Kidney tubule cell (primary cell): ENCODE measurements at places on chromosomes 3 and 15.

DNA sequence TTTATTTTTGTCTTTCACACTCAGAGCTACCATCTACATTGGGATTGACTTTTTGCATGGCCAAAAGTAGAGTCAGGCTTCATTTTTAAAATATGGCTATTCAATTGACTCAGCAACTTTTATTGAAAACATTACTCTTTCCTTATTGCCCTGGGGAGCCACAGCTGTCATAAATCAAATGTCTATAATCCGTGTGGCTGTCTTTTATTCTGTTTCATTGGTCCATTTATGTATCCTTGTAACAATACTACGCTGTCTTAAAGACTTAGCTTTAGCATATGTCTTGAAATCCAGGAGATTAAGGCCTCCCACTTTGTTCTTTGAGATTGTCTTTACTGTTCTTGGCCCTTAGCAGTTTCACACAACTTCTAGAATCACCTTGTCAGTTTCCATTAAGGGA lies 55.2 kb downstream of the CEMIP start:
- no peak for DNase-seq

DNA sequence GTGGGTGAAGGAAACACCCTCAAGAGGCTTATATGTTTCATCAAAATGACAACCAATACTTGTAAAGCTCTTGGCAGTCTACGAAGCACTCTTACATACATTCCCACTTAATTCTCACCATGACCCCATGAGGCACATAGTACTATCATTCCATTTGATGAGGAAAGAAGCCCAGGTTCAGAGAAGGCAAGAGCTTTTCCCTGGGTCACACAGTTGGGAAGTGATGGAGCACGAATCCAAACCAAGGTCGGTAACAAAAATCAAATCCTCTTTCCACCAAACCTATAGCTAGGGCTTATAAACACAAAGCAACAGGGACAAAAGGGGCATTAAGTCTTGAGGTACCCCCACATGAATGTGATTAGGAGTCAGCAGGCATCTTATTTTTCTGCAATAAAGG lies 187.1 kb downstream of the UACA start:
- DNase-seq: no peak

DNA sequence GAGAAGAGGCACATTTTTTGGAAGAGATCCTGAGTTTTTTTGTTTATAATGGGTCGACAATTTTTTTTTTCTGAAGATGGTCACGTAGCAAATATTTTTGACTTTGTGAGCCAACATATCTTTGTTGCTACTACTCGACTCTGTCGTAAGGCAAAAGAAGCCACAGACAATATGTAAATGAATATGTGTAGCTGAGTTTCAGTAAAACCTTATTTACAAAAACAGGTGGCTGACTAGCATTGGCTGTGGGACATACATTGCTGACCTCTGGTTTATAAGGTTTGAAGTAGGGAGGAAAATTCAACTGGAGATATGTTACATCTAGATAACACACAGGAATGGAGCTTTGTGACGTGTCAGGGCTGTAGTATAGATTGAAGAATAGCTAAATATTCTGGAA lies 22.5 kb upstream of the NANOGP8 start:
- DNase-seq: no peak

- no peak for DNase-seq
Observed at GRCh38 chr3:23590424-23591273, 215.1 kb upstream of the UBE2E1 start.

GRCh38 chr3:11312166-11312565 lies 40.0 kb downstream of the ATG7 start:
- DNase-seq: no peak

DNA sequence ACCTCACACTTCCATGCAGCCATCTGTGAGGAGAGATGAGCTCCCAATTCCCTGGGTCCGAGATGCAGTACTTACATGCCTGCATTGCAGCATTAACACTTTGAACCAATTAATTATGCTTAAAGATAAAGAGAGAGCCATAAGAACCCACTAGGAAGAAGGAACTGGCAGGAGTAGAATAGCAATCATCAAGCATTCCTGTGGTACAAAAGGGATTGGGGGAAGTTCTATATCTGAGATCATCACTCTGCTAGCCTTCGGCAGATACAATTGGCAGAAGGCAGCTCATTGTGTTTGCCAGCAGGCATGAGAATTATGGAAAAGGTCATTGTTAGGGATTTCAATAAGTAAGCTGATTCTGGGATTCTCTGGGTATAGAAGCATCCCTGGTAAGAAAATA lies 891.4 kb downstream of the NTRK3 start:
- DNase-seq: peak; percentile 71

GRCh38 chr3:44265815-44266214 lies 24.1 kb downstream of the TOPAZ1 start:
- DNase-seq: no peak

DNA sequence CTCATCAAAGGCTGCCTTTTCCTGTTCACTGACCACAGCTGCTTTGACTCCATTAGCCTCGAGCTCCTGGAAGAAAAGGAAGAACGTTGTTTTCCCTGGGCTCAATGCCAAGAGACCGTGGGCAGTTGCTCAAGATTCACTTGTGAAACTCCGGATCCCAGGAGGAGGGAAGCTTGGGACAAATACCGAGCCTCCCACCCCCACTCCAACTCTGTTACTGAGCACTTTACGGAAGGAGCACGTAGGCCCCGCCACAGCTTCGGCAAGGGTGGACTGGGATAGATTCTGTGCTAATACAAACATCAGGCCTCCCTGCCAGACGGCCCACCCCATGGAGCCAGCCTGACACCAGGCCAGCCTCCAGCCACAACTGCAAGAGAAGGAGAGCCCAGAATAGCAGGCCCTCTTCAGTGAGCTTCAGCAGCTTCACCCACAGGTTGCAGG lies 10.8 kb upstream of the FANCD2 start:
- peak; percentile 83 for DNase-seq
